T-helper 9 cell (primary cell): ENCODE measurements at places on chromosomes 12 and 14.

- DNase-seq: no peak
These were observed 1.4 kb upstream of the RAB5B start for GRCh38 chr12:55972456-55972855.

DNA sequence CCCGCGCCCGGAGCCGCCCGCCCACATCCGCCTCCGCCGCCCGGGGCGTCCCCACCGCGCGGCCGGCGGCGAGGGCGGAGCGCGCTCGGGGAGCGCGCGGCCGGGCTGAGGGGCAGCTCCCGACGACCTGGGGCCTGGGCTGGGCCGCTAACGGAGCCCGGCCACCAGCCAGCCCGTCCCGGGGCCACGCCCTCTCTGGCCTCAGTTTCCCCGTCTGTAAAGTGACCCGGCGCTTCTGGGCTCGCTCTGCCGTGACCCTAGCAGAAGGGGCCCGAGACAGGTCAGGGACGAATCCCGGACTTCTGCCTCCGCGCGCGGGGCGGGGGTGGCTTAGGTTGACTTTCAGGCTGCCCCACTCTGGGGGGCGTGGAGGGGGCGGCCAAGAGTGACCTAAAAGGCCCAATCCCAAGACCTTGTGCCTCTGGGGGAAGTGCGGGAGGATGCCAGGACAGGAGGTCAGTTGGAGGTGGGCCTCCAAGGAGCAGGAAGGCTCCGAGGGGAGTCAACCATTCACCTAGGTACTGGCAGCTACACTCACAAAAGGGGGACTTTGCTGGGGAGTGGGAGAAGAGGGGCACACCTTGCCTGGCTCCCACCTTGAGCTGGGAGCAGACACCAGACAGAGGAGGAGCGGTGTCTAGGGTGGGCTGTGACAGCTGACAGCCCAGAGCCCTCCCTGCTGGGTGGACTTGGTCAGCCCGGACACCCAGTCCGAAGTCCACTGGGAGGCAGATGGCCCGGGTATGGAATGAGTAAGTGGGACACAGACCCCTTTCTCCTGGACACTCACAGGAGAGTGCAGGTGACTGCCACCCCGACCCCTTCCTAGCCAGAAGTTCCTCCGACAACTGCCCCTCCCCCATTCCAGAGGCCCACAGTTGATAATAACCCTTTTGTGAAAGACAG is 486 bp upstream of the AKT1 start:
- peak; percentile 63 for DNase-seq

DNA sequence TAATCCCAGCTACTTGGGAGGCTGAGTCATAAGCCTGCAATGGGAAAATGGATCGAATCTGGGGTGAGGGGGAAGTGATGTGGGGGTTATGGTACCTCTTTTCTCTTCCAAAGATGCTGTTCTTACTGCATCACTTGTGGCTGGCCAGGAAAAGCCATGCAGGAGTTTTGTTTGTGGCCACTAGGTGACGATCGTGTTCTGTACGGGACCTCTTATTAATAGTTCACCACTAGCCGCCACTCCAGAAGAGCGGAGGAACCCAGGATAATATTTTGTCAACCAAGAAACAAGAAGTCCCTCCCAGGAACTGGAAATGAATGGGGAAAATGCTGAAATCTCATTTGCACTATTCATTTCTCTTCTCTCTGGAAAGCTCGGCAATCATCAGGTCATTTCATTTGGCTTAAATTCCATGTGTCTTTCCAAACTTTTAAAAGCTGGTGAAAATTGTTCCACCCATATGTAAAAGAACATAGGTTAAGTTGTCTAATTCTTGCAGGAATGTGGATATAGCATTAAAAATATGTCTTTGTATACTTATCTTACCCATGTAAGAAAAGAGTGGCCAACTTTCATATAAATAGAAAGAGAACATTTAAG is 8.9 kb downstream of the GPR65 start:
- DNase-seq: peak; percentile 26

GRCh38 chr12:5343711-5344110 is 88.2 kb upstream of the NTF3 start:
- no peak for DNase-seq

GRCh38 chr14:92460916-92461579 is 52.5 kb upstream of the RIN3 start:
- no peak for DNase-seq
